ENCODE measurements at places on chromosomes 2 and 18.

- DNase-seq: no peak
Observed at GRCh38 chr2:124534028-124534427, 508.9 kb downstream of the CNTNAP5 start.

DNA sequence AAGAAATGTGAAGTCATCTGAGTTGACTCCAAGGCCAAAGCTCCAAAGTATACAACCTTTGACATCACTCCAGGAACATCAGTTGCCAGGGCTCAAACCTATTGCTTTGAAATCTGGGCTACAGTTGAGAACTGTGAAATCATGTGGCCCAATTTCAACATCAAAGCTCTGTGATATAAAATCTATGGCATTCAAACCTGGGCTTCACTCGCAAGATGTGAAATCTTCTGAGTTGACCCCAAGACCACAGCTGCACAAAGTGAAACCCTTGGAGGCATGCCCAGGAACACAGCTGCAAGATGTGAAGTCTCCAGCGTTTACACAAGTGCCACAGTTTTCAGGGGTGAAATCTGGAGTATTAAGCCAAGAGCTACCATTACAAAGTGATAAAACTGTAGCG, 9.4 kb upstream of the ZNF512 start:
- DNase-seq: no peak

- DNase-seq: no peak
Observed at GRCh38 chr2:17620280-17620679, 79.8 kb downstream of the VSNL1 start.

DNA sequence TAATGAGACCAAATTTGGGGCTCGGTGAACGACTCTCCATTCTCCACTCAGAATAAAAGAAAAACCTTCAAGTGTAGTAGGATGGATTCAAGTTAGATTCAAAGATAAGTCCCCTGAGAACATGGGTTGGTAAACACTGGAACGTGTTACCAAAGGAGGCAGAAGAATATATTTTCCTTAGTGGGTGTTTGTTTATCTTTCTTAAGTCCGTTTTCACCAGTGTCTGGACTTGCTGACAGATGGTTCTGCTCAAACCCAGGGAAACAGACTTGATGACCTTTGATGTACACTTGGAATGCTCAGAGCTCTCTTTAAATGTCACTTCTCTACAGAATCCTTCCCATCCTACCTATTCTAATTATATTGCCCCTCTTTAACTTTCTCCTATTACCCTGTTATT, 310.3 kb upstream of the ZNF521 start:
- no peak for DNase-seq

- no peak for DNase-seq
Observed at GRCh38 chr2:181673173-181673572, 7.1 kb downstream of the NEUROD1 start.

GRCh38 chr2:49351560-49351959, 197.2 kb upstream of the FSHR start:
- no peak for DNase-seq

DNA sequence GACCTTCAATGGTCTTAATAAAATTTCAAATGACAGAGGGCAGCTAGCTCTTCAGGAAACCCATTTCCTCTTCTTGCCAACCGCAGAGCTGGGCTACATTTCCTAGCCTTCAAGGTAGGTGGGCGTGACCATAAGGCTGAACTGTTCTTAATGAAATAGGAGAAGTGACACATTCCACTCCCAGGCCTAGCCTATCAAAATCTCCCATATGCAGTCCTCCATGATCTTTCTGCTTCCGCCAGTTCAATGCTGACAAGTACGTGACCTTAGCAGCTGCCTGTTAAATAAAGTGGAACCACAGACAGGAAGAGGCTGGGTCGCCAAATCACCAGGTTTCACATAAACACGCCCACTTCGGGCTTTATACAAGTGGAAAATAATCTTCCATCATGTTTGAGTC, 13.2 kb downstream of the SERPINE2 start:
- DNase-seq: no peak

DNA sequence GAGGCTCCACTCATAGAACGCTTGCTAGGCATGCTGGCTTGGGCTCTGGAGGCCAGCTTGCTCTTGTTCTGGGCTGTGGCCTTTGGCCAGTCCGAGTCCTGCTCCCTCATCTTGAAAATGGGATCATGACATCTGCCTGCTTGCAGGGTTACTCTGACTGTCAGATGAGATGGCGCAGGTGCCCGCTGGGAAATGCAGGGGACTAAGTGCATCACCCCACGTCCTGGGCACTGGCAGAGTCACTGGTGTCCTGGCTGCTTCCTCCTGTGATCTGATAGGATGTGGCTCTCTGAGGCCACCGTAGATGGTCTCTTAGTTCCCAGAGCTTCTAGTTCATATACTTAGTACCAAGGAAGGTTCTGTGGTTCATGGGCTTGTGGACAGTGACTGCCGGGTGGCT, 18.5 kb downstream of the LDLRAD4 start:
- DNase-seq: no peak

GRCh38 chr2:99436874-99437273, 52.9 kb downstream of the REV1 start:
- no peak for DNase-seq

DNA sequence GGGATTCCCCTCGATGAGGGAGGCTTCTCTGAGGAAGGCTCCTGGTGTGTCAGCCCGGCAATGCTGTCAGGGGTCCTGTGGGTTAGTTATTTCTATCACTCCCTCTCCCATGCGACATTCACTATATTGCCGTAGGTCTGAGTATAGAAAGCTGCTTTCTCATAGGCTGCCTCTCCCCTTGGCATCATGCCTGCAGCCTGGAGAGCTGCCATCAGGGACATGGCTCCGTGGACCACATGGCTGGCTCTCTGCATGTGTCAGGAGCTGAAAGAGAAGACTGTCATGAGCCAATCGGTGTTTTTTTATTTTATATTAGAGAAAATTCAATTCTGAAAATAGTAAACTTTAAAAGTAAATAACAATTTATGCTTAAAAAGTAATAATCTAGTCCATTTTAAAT, 198.0 kb downstream of the CDH20 start:
- no peak for DNase-seq

- no peak for DNase-seq
Observed at GRCh38 chr2:215904101-215904500, 109.2 kb downstream of the MREG start.

- no peak for DNase-seq
Observed at GRCh38 chr2:158113741-158114295, 12.1 kb downstream of the UPP2 start.

DNA sequence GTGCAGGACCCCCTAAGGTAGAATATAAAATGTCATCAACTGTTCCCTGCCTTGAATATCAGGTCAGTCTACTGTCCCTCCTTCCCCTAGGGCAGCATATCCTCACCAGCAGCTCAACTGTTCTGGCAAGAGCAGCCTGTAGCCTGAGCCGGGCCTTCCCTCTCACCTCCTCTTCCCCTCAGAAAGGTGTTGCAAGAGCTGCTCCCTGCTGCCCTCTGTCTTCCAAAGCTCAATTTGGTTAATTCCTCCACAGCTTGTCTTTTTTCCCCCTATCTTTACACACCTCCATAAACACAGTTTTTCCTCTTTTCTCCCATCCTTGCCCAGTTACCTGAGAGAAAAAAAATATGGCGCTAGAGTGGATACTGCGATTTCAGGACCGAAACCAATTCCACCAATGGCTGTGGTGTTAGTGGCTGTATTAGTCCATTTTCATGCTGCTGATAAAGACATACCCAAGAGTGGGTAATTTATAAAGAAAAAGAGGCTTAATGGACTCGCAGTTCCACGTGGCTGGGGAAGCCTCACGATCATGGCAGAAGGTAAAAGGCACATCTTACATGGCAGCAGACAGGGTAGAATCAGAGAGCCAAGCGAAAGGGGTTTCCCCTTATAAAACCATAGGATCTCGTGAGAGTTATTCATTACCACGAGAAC, 184.7 kb downstream of the MREG start:
- DNase-seq: no peak

GRCh38 chr2:227643990-227644551, 22.5 kb upstream of the SCYGR5 start:
- DNase-seq: no peak

DNA sequence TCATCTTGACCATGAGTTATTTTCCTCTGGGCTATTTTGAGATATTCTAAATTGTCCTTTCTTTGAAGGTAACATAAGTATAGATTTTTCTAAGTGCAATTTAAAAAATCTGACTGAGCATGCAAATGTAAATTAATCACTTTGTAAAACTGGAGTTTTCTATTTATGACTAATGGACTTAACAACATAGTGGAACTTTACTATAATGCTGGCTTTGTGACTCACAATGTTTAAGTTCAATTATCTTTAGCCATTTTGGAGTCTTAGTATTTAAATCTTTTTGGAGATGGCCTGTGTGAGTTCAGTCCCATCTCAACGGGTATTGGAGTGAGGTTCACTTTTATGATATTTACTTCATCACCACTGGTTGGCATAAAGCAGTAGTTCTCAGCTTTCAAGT, 35.2 kb upstream of the NOSTRIN start:
- DNase-seq: no peak

- no peak for DNase-seq
Observed at GRCh38 chr2:196941398-196942078, 15.0 kb upstream of the PGAP1 start.

DNA sequence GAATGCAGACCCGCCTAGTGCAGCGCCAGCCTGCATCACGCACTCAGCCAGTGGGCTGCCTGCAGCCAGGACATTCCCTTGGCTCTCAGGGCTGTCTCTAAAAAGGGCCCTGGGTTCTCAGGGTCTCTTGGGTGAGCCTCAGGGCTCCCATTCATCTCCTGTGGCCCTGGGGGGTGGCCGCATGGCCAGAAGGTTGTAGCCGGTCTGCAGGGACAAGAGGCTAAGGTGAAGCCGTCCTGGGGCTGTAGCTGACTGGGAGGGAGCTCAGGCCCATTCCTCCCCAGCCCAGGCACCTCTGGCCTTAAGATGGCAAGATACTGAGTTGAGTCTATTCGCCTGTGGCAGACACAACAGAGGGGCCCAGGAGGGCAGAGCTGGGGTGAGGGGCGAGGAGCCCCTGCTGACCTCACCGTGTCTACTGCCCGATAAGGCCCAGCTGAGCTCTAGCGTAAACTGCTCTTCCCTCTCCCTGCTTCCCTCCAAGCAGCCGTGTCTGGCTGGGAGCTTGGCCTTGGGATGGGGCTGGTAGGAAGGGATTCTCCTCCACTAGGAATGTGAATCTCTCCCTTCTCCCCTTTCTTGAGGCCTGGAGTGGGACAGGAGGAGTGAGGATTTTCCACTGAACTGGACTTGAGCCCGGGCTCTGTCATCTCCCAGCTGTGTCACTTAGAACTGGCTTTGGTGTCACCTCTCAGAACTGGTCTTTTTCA, 37.9 kb downstream of the INHBB start:
- no peak for DNase-seq
